ENCODE measurements at places on chromosomes 3 and 15. TPM values are rescaled to one million over a fixed set of nuclear protein-coding genes. Genes with fewer than 3 reads are reported as not detected.
A peak's percentile ranks its signal among the peaks of the same experiment; 100 is the strongest.

Gene P3H2
- total RNA-seq: 9.0 TPM

Gene ZIC4
- 0.25 TPM for total RNA-seq

Gene PPM1L
- total RNA-seq: 25.2 TPM

Gene ZDHHC23
- 2.4 TPM for total RNA-seq

Gene PAK6
- 0.90 TPM for total RNA-seq

DNA sequence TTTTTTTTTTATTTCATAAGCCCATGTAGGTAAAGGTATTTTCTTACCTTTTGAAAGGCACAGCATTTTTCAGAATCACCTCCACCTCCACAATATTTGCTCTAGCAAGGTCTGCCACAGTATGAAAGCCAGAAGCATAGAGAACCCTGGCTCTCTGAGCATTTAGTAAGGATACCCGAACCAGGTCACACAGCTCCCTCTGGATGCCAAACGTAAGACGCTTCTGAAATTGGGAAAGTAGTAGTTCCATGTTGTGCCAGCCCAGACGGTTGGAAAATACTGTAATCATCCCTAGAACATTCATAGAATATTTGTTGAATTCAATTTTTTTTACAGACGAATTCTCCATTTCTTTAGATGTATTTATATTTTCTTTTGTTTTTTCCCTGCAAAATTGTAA is 52.4 kb downstream of the POLQ start:
- no peak for DNase-seq

- DNase-seq: peak; percentile 61
Measured at GRCh38 chr3:6799264-6799915, 61.5 kb upstream of the GRM7 start.

DNA sequence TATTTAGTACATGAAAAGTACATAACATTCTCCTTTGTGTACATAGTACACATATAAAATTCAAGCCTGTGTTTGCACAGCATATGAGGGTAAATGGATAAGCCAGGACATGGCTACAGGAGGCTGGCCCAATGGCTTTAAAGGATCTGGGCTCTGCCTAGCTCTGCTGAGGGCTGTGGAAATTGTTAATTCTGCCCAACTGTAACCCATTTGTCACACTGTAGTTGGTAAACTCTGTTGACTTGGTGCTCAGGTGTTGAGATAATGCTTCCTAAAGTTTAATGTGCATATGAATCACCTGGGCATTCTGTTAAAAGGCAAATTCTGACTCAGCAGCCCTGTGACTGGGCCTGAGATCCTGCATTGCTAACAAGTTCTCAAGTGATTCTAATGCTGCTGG is 196.5 kb upstream of the ZPLD1 start:
- no peak for DNase-seq

- DNase-seq: no peak
Measured at GRCh38 chr15:45495588-45495987, 27.0 kb downstream of the SLC30A4 start.

DNA sequence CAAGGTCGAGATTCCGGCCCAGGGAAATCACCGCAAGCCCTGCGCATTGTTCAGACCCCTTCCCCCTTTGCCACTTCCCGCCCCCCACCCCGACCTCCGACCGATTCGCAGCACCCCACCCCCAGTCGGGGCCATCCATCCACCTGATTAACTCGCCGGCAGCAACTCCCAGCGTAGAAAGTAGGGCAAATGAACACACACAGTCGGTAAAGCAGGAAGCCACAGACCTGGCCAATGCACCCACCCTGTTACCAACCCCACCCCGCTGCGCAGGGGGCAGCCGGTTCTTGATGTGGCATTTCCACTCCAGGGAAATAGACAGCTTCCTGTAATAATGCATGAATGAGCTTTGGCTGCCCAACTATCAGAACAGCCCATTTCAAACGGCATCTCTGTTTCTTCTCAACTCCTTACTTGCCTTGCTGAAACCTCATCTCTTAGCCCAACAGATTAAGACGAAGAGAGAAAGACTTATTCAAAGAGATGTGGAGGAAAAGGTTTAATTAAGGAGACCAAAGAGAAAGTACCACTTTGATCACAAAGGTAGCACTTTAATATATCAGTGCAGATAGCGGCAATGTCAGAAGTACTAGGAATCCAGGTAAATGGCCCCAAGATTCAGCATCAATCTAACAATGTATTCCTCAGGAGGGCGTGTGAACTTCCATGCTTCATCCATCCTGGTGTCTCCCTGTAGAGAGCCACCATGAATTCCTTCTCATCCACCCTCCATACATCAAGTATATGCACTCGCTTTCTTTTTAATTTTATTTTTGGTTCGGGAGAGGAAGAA is 1.9 kb downstream of the TNIK start:
- peak; percentile 43 for DNase-seq

DNA sequence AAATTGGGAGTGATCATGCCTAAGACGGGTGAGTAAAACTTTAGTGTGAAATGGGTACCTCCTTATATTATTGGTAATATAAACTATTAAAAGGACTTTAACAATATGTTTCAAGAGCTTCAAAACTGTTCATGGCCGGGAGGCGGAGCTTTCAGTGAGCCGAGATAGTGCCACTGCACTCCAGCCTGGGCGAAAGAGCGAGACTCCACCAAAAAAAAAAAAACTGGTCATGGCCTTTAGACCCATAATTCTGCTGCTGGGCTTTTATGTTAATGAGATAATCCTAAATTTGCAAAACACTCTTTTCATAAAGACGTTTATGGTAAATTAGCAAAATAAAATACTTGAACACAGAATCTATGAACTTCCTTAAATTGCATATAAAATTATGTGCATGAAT is 22.8 kb downstream of the TRPC1 start:
- DNase-seq: no peak

- DNase-seq: no peak
Measured at GRCh38 chr3:39221141-39221530, 28.7 kb upstream of the XIRP1 start.

Data from neural progenitor cell (in vitro differentiated cells).